Activated naive CD4-positive, alpha-beta T cell (primary cell): ENCODE measurements at places on chromosomes 7 and 10.

- DNase-seq = no peak
These were observed 267.1 kb upstream of the FZD8 start for GRCh38 chr10:35909121-35909720.

- DNase-seq = no peak
These were observed 14.3 kb downstream of the KLLN start for GRCh38 chr10:87849001-87849400.

- no peak for DNase-seq
These were observed 118.6 kb upstream of the ASAH2 start for GRCh38 chr10:50369931-50370330.

- DNase-seq = no peak
These were observed 54.9 kb upstream of the CAMK2B start for GRCh38 chr7:44380189-44380830.

DNA sequence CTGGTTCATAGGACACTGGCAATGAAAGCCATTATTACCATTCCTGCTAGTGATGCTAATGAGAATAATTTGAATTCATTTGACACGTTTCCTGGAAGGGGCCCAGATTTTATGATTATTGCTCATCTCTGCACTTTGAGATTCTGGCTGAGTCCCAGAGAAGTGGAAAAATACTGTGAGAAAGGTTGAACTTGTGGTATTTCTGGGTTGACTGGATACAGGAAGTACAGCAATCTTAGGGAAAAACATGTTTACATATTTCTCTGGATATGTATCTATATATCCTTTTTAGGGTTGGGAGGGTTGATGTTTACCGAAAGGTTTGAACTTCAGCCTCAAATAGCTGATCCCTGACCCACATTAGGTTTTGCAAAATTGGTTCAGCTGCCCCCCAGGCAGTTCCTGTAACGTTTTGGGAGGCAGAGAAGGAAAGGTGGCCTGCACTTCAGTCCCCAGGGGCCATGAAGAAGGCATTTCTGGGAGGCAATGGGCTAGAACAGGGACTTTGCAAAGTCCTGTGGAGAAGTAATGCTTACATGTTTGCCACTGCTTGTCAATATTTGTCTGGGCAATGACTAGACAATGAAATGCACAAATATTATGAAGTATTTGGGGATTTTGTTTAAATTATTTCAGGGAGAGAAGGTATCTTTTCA lies 253.7 kb upstream of the PITRM1 start:
- no peak for DNase-seq

GRCh38 chr7:83413424-83413823 lies 235.5 kb downstream of the SEMA3E start:
- DNase-seq = no peak

GRCh38 chr10:96417441-96417840 lies 58.6 kb upstream of the OPALIN start:
- DNase-seq = no peak

GRCh38 chr7:67429735-67430134 lies 433.1 kb downstream of the TYW1 start:
- DNase-seq = no peak

DNA sequence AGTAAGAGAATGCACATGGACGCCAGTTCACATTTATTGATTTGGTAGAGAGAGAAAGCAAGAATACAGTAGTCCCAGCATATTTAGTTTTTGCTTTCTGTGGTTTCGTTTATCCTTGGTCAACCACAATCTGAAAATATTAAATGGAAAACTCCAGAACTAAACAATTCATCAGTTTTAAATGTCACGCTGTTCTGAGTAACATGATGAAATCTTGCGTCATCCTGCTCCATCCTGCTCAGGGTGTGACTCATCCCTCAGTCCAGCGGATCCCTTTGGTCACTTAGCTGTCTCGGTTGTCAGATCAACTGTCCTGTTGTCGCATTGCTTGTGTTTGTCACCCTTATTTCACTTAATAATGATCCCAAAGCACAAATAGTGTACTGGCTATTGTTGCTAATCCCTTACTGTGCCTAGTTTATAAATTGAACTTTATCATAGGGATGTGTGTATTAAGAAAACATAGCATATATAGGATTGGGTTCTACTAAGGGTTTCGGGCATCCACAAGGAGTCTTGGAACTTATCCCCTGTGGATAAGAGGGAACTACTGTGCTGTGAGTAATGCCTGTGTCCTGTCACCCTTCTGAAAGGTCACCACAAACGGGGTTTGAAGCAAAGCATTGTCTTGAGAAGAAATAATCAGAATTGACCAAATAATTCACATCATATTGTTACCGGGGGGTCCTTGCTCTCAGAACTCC lies 73.6 kb downstream of the OTUD1 start:
- DNase-seq = no peak

GRCh38 chr10:15313843-15314242 lies 57.2 kb downstream of the FAM171A1 start:
- DNase-seq = no peak

GRCh38 chr10:75546004-75546403 lies 114.6 kb downstream of the LRMDA start:
- no peak for DNase-seq

DNA sequence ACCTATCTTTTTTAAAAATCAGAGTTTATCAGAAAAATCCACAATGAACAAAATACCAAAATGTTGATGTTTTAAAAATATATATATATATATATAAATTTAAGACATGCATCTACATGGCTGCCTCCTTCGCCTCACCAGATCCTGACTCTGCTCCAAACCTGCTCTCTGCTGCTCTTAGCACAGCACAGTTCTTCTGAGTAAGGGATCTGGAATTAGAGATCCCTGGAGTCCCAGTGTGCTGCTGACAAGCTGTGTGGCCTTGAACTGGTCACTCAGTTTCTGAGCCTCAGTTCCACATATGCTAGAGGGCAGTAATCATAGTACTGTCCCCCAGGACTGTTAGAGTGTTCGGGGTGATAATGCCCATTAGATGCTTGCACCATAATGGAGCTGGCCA lies 53.1 kb upstream of the AQP1 start:
- DNase-seq = no peak

GRCh38 chr10:49176310-49177268 lies 11.6 kb downstream of the TMEM273 start:
- DNase-seq = no peak

DNA sequence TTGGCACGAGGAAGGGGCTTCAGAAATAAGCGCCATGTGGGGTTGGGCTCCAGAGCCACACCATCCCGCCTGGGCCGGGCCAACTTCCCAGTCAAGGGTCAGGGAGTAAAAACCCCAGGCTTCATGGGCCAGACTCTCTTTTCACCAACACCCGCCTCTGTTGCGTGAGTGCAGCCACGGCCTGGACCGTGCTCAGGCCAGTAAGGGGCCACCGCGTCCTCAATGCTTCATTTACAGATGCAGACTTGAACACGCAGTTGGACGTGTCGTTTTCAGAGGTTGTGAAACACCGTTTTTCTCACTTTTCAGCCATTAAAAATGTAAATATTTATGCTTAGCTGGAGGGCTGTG lies 161.0 kb downstream of the WDR37 start:
- DNase-seq = no peak

- DNase-seq = no peak
These were observed 10.3 kb upstream of the RASSF4 start for GRCh38 chr10:44949127-44949802.

DNA sequence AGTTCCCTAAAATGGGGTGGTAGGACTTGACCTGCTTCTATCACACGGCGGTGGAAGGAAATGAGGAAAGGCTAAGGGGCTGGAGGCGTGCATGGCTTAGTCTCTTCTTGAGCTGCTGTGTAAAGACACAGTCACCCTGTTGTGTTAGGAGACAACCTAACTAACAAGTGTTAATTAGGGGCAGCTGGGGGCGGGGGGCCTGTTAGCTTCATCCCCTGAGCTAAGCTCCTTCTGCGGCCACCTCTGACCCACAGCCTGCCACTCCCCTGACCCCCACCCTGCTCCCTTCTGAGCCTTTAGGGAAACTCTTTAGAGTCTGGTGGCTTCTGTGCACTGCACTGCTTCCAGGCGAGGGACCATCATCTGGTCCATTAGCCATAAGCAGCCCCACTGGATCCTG lies 28.0 kb downstream of the COL17A1 start:
- no peak for DNase-seq

DNA sequence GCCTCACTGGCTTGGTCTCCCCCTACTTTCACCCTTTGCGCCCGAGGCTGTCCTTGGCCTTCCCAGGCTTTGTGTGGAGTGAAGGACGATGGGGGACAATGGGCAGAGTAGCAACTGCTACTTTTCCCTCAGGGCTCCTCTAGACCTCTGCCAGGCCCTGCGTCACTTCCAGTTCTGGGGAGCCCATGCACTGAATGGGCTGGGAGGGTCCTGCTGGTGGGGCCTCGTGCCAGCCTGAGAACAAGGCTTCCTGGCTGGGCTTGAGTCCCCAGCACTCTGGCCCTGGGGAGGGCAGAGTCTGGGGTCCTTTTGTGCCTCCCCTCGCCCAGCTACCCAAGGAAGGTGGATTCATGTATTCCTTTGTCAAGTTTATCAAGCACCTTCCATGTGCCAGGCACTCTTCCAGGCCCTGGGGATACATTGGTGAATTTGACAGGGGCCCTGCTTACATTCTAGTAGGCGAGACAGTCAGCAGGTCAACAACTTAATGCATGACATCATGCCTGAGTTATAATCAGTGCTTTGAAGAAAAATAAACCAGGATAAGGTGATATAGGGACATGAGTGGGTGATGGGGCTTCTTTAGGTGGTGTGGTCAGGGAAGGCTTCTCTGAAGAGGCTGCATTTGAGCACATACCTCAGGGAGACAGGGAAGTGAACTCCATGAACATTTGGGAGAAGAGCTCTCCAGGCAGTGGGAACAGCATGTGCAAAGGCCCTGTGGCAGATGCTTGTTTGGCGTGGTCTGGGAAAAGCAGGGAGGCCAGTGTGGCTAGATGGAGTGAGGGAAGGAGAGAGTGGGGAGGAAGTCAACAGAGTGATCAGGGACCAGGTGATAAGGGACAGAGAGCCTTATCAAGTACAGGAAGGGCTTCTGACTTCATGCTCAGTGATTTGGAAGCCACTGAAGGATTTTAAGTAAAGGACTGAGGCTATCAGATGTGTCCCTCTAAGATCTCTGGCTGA lies 14.1 kb downstream of the ZMIZ1 start:
- no peak for DNase-seq

GRCh38 chr10:110310741-110311140 lies 6.0 kb upstream of the SMNDC1 start:
- no peak for DNase-seq

- DNase-seq = no peak
These were observed 35.6 kb downstream of the ANKMY2 start for GRCh38 chr7:16609842-16610450.

DNA sequence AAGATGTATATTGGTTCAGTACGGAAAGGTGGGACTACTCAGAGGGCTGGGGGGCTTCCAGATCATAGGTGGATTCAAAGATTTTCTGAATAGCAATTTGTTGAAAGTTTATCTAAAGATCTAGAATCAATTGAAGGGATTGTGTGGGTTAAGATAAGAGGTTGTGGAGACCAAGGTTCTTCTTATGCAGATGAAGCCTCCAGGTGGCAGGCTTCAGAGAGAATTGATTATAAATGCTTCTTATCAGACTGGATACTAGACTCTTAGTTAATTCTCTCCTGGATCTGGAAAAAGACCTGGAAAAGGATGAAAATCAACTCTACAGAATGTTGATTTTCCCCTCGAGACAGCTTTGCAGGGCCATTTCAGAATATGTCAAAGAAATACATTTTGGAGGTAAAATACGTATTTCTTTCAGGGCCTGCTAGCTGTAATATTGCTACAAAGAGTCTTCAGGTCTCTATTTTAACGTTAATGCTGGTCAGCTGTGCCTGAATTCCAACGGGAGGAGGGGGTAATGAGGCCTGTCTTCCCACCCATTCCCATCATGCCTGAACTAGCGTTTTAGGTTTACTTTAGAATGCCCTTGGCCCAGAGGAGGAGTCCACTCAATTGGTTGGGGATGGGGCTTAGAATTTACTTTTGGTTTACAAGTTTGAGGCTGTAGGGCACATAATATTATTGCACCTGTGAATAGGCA lies 12.8 kb upstream of the GPR15LG start:
- no peak for DNase-seq

- DNase-seq = no peak
These were observed 40.4 kb downstream of the GNA12 start for GRCh38 chr7:2803755-2804154.
